Activated T-helper 1 cell treated with anti-CD3 and anti-CD28 coated beads, Interleukin-2, amount 50 U/mL, for 16 hours (primary cell): ENCODE measurements at places on chromosomes 5 and 9.

- DNase-seq: no peak
These were observed 40.7 kb downstream of the AHRR start for GRCh38 chr5:362189-362588.

DNA sequence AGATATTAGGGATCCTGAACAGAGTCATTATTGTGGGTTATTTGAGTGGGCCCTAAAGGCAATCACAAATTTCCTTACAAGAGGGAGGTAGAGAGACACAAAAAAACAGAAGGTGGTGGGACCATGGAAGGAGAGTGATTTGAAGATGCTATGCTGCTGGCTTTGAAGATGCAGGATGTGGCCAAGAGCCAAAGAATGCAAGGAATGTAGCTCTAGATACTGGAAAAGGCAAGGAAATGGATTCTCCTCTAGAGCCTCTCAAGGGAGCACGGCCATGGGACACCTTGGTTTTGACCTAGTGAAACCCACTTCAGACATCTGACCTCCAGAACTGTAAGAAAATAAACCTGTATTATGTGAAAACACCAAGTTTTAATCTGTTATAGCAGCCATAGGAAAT, 53.8 kb downstream of the TTC39B start:
- no peak for DNase-seq

DNA sequence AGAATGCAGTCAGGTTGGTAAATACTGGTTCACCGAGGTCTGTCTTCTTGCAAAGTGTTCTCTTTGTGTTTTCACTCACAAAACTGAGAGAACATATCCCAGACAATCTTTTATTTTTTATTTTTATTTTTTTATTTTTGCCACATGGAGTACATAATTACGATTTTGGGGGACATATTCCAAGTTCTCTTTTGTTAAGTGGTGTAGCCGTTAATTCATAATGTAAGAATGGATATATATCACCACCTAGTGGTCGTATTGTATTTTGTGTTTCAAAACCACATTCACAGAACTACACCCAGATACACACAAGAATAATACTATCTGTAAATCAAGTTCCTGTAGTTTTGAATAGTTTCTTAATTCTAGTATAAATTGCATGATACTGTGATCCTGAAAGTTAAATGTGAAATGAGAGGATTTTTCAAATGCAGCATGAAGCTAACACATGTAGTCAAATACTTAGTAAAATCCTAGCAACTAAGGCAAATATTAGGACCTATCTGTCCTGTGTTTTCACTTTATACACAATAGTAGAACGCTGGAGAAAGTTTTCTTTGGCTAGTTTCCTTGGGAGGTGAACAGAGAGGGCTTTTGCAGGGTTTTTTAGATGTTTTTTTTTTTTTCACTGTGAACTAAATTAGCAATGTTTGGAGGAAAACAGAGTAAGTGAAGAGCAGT, 92.7 kb downstream of the VCAN start:
- no peak for DNase-seq

- no peak for DNase-seq
These were observed 27.1 kb downstream of the FRMD3 start for GRCh38 chr9:83511051-83511450.
